Suprapubic skin (tissue), 4 donors: ENCODE measurements at places on chromosomes 7 and 10. TPM values are rescaled to one million over a fixed set of nuclear protein-coding genes. Genes with fewer than 3 reads are reported as not detected.

DNA sequence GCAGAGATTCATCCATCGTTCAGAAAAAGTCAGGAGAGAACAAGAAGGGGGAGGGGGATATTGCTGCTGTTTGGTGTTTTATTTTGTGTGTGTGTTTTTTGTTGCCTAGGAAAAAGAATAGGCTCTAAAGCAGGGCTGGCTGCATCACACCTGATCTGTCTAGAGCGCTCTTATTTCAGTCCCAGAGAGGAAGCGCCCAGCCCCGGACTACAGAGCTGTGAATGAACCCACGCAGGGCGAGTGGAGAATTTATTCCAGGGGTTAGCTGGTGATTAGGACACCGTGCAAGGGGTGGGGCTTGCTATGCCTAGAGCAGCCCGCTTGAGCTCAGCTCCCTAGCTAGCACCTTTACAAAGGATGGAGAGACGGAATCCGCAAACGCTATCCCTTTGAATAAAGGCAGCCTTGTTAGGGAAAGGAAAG, 621 bp upstream of the FAM13C start:
- H3K4me3 ChIP-seq, result peak overlapping the region; percentile 62
- H3K4me1 ChIP-seq, result peaks cover 45% of the 10 kb centered on the region
- no peaks in the 10 kb centered on the region for H3K27me3 ChIP-seq
- peak overlapping the region; percentile 88 for H3K27ac ChIP-seq
- H3K36me3 ChIP-seq, result no peaks in the 10 kb centered on the region

DNA sequence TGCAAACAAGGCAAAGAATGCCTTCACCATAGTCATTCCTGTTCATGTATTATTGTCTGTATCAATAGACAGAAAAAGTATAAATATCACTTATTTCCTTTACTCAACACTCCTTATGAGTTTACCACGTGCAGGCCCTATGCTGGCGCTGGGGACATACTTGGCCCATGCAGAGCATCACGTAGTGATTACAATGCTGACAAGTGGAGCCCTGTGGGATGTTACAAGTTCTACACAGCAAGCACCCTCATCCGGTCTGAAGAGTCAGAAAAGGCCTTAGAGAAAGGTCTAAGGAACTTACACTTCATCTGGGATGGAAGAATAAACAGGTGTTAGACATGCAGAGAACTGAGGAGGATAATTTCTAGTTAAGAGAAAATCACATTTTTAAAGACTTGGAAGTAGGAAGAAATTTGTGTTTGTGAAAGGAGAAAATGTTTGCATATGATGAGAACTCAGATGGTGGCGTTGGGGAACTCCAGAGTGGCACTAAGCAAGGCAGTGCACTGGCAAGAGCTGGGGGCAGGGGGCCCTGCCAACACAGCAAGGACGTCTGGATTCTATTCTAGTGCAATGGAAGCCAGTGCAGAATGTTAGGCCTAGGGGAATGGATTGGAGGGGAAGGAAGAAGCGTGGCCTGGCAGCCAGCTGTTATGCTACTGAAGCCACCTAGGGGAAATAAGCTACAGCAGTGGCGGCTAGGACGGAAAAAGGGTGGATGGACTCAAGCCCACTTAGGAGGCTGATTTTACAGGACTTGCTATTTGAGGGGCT, 116.2 kb downstream of the ELMO1 start:
- H3K27me3 ChIP-seq, result no peaks in the 10 kb centered on the region
- no peak overlapping the region for H3K27ac ChIP-seq
- H3K36me3 ChIP-seq, result no peaks in the 10 kb centered on the region
- DNase-seq, result no peak
- no peak overlapping the region for H3K4me3 ChIP-seq
- H3K4me1 ChIP-seq, result no peaks in the 10 kb centered on the region

The HOXA10 gene
- total RNA-seq, result 5.2 TPM

DNA sequence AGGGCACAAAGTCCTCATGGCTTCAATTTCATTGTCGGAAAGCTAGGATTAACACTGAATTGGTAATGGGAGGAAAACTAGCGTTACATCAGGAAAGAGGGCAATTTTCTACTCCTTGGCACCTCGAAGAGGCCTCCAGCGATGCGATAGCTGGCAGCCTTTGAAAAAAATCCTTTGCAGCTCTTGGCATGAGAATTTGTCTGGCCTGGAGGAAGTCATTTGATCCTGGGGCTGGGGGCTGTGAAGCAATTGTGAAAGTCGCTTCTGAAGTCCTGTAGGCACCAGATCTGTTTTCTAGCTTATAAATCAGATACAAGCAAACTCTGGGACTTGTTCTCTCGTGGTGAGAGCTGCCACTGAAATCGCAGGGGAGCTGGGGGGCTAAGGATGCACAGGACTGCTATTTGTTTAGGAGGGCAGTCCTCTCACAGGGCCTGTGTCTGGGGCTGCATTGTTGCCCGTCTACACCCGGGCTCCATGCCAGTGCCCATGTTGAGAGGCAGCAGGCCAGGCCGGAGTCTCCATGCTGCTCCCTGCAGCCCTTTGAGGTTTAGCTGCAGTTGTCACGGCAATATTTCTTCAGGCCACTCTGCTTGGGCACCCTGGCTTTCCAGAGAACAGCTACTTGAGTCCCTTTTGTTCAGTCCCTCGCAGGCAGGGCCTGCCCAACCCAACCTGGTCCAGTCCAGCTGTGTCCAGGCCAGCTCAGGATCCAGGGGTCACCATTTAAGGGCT, 206.8 kb upstream of the LYZL1 start:
- H3K4me3 ChIP-seq, result no peak overlapping the region
- no peak overlapping the region for H3K27ac ChIP-seq
- no peak for DNase-seq
- no peaks in the 10 kb centered on the region for H3K36me3 ChIP-seq
- H3K4me1 ChIP-seq, result no peaks in the 10 kb centered on the region

DNA sequence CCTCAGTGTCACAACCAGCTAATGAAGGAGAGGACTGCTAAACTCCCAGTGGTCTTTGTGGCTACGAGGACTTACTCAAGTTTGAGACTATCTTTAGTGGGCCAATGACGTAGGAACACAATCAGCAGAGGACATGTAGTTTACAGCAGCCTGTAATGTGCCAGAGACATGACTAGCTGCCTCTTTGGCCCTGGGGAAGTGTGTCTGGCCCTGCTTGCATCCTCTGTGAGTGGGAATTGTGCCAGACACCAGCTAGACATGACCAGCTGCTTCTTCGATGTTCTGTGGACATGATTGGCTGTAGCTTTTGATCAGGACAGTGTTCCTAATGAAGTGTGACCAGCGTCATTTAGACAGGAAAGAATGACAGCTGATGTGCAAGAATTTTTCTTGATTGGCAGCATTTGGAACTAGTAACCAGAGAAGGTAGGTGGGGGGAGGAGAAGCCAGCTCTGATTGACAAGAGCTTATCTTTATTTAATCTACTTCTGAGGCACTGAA, 141.7 kb downstream of the AUTS2 start:
- no peak overlapping the region for H3K27ac ChIP-seq
- no peaks in the 10 kb centered on the region for H3K36me3 ChIP-seq
- H3K27me3 ChIP-seq, result no peaks in the 10 kb centered on the region
- H3K4me1 ChIP-seq, result peaks cover 30% of the 10 kb centered on the region
- DNase-seq, result peak; percentile 65

GRCh38 chr7:87458148-87458547, 17.3 kb downstream of the ABCB4 start:
- H3K36me3 ChIP-seq, result no peaks in the 10 kb centered on the region
- H3K27me3 ChIP-seq, result no peaks in the 10 kb centered on the region
- no peak overlapping the region for H3K4me3 ChIP-seq
- no peaks in the 10 kb centered on the region for H3K4me1 ChIP-seq
- no peak for DNase-seq
- H3K27ac ChIP-seq, result no peak overlapping the region

The PTPRZ1 gene
- total RNA-seq, result 47.4 TPM

GRCh38 chr10:1668399-1668798, 68.9 kb downstream of the ADARB2 start:
- DNase-seq, result no peak
- H3K4me1 ChIP-seq, result no peaks in the 10 kb centered on the region
- H3K27ac ChIP-seq, result no peak overlapping the region
- H3K27me3 ChIP-seq, result peaks cover 10% of the 10 kb centered on the region
- H3K36me3 ChIP-seq, result no peaks in the 10 kb centered on the region
- H3K4me3 ChIP-seq, result no peak overlapping the region

DNA sequence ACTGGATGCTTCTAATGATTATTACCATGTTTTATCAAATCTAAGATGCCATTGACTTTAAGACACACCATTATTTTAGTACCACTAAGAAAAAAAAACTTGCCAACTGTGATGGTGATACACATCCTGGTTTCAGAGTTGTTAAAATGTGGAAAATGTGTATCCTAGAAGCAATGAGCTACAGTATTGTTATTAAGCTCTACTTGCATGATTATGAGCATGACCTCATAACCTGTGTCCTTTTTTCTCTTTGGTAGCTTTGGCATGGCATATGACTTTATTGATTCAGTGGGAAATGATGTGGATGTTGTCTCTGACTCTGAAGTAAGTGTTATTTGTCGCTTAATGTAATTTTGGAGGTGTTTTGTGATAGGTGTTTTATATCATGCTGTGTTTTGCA, 3.3 kb downstream of the EDRF1 start:
- peaks cover 52% of the 10 kb centered on the region for H3K36me3 ChIP-seq
- no peak overlapping the region for H3K4me3 ChIP-seq
- peaks cover 19% of the 10 kb centered on the region for H3K4me1 ChIP-seq
- no peak for DNase-seq
- H3K27ac ChIP-seq, result no peak overlapping the region
- no peaks in the 10 kb centered on the region for H3K27me3 ChIP-seq

The CCDC146 gene
- total RNA-seq, result 13.7 TPM

DNA sequence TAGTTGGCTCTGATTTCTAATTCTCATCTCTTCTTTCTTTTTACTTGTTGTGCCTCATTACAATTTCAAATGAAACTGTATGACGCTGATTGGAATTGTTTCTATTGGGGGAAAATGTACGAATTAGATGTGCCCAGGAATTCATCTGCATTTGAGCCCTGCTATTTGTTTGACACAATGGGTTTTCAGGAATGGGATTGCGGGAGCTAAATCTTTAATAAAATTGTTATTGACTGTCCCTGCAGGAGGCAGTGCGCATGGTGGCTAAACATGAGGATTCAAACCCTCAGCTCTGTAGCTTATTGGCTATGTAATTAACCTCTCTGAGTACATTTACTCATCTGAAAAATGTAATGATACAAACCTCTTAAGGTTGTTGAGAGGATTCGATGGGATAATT, 181.6 kb downstream of the NXPH1 start:
- DNase-seq, result no peak
- no peaks in the 10 kb centered on the region for H3K36me3 ChIP-seq
- no peaks in the 10 kb centered on the region for H3K27me3 ChIP-seq
- no peak overlapping the region for H3K4me3 ChIP-seq
- no peak overlapping the region for H3K27ac ChIP-seq
- H3K4me1 ChIP-seq, result no peaks in the 10 kb centered on the region

GRCh38 chr7:82655965-82656364, 212.4 kb upstream of the CACNA2D1 start:
- H3K36me3 ChIP-seq, result no peaks in the 10 kb centered on the region
- H3K27me3 ChIP-seq, result no peaks in the 10 kb centered on the region
- no peak overlapping the region for H3K27ac ChIP-seq

- peak overlapping the region; percentile 82 for H3K4me3 ChIP-seq
- peaks cover 57% of the 10 kb centered on the region for H3K4me1 ChIP-seq
- H3K36me3 ChIP-seq, result peaks cover 5% of the 10 kb centered on the region
Observed at GRCh38 chr10:72353028-72353964, 1.4 kb downstream of the DNAJB12 start.
